ENCODE measurements at places on chromosomes 5 and 9.

DNA sequence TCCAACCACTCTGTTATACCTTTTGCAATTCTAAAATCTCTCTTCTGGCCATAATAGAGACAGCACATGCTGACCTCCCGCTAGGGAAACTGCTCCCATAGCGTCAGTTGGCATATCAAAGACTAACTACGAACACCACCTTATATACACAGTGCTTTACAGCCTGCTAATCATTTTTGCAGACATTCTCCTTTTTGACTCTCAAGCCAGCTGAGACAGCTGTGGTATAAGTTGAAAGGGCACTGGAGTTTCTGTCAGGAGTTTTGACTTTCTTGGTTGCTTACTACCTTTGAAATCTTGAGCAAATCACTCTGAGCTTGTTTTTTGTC, 160.2 kb upstream of the TBCA start:
- DNase-seq, result no peak

- no peak for DNase-seq
These were observed 40.8 kb upstream of the KCNV2 start for GRCh38 chr9:2676466-2676865.

- peak; percentile 55 for DNase-seq
These were observed 50.9 kb upstream of the CEMIP2 start for GRCh38 chr9:71819115-71819739.

DNA sequence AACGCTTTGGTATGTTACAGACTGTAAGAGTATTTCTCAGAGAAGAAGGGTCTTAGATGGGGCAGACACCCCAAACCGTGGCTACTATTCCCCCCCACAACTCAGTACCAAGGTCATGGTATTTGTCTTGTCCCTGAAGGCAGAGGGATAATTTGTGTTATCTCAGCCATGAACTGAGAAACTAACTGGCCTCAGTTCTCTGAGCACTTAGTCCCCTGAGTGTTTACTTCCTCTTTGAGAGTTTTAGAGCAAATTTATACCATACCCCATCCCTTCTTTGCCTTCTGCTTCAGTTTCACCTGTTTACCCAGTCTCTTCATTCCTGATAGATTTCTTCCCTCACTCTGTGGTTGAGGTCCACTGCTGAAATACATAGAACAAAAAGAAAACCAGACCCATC, 183.9 kb downstream of the LRRC70 start:
- no peak for DNase-seq

Data from stimulated activated naive CD8-positive, alpha-beta T cell treated with anti-CD3 and anti-CD28 coated beads, Interleukin-15, Interleukin-2, amounts not matched to agents 100 U/mL and 50 U/mL, for 24 hours (primary cell).